Prostate gland (tissue), 2 donors: ENCODE measurements at places on chromosomes 11 and 22. TPM values are rescaled to one million over a fixed set of nuclear protein-coding genes. Genes with fewer than 3 reads are reported as not detected.

Gene TMA7B
- not detected for total RNA-seq

Gene FAM180B
- total RNA-seq: not detected

Gene IGHMBP2
- 17.3 TPM for total RNA-seq

Gene SLC35F2
- total RNA-seq: 21.6 TPM

Gene CSF2RB
- 3.2 TPM for total RNA-seq

Gene ABCC8
- 10.2 TPM for total RNA-seq

Gene FXYD2
- 0.87 TPM for total RNA-seq

DNA sequence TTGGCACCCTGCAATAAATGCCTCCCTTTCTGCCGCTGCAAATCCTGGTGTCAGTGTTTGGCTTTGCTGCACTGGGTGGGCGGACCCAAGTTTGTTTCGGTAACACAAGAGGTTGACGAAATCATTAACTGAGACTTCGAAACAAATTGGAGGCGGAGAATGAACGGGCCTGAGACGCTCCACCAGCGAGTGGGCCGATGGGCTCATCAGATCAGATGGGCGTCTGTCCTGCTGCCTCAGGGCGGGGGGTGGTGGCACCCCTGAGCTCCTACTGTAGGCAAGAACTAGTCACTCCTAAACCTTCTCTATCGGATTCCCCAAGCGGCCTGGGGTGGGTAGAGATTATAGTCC lies 918 bp upstream of the CAPN5 start:
- H3K4me1 ChIP-seq: peaks cover 3% of the 10 kb centered on the region
- H3K36me3 ChIP-seq: no peaks in the 10 kb centered on the region
- H3K27me3 ChIP-seq: no peaks in the 10 kb centered on the region
- H3K27ac ChIP-seq: peak overlapping the region; percentile 95
- peak overlapping the region; percentile 65 for H3K4me3 ChIP-seq
- peak; percentile 47 for DNase-seq

DNA sequence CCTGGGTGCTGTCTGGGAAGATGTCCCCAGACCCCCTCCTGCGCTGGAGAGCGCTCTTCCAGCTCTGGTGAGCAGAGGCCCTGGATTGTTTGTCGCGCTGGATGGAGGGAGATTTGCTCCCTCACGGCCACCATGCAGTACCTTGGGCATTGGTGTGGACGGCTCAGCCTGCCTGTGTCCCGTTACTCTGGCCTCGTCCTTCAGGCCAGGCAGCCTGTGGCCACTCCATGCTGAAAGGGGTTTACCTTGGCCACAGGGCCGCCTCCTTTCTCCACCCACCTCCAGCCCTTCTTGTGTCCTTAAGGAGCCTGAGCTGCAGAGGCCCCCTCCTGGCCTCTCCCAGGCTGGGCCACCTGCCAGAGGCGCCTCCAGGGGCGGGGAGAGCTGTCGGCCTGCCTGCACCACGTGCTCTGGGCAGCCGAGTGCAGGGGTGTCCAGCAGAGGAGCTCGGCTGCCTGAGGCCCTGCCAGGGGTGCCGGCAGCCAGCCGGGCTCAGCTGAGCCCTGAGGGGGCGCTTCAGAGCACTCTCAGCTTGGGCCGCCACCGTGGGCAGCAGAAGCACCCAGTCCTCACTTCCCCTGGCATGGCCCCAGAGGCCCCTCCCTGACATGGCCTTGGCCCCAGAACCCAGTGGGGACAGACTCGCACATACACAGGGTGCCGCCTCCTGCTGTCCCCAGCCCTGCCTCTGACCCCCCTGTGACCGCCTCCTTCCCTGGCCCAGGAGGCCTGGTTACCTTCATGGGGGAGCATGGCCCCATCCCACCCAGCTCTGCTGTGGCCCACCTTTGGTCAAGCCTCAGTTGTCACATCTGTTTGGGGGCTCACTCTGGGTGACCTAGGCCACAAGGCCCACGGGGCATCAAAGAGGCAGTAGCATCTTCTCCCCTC lies 3.4 kb downstream of the CCND1 start:
- H3K36me3 ChIP-seq: no peaks in the 10 kb centered on the region
- no peaks in the 10 kb centered on the region for H3K27me3 ChIP-seq
- peaks cover 30% of the 10 kb centered on the region for H3K4me1 ChIP-seq
- peak overlapping the region; percentile 91 for H3K27ac ChIP-seq
- H3K4me3 ChIP-seq: peak overlapping the region; percentile 99
- DNase-seq: peak; percentile 85

DNA sequence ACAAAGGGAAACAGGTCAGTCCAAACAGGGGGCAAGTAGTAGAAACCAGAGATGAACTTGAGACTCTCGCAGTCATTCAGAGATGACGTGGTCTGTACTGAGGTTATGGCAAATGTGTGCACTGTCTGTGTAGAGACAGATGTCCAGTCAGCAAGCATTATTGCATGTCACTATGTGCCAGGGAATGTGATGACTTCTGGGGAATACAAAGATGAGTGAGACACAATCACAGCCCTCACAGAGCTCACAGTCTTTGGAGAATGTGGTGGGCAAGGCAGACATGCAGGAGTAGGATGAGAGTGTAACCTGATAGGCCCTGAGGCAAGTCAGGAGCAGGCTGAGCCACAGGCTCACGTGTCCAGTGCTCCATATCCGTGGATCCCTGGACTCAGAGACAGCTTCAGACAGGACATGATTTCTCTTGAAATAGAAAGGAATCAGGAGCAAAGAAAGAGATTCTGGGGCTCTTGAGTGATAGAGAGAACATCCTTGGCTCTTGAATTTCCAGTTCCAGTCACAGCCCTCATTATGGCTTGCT lies 550.7 kb downstream of the ETS1 start:
- no peak for DNase-seq
- H3K36me3 ChIP-seq: no peaks in the 10 kb centered on the region
- no peaks in the 10 kb centered on the region for H3K4me1 ChIP-seq
- H3K27me3 ChIP-seq: no peaks in the 10 kb centered on the region
- no peak overlapping the region for H3K4me3 ChIP-seq

DNA sequence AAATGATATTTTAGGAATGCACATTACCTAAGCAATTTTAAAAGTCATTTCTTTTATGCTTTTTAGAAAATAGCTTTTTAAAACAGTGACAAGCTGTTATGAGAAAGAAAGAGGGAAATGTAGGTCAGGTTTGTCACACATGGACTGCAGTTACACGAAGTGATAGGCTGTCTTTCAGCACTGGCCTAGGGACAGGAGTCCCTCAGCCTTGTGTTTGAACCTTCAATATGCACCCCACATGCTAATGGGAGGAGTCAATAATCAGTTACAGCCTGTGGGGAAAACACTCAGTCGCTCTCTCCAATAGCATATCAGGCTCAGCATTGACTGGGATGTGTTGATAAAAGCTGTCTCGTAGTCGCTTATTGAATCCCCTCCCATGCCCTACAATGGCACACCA lies 45.8 kb downstream of the DNAJC24 start:
- H3K4me3 ChIP-seq: no peak overlapping the region
- no peaks in the 10 kb centered on the region for H3K27me3 ChIP-seq

DNA sequence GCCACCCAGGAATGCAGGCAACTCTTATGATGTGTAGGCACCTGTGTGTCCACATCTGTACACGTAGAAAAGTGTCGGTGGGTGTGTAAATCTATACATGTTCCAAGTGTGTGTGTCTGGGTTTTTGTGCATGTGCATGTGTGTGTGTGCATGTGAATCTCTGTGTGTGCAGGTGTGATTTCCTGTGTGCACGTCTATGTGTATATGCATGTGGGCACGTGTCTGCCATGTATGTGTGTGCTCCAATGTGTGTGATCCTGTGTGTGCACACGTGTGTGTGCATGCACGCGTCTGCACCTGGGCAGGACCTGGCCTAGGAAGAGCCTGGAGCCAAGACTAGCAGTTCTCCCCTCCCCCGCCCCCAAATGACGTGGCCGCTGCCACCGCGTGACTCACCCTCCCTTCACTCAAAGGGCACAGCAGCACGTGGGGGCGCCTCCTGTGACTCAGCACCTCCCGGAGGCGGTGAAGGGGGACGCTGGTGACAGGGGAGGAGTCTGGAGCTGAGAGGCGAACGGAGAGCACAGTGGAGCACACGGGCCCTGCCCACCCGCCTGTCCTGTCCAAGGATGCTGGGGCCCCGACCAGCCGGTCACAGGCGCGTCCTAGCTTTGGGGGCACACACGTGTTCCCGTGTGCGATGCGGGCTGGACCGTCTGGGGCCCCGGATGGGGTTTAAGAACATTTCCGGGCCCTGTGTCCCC lies 10.1 kb downstream of the PIM3 start:
- H3K36me3 ChIP-seq: no peaks in the 10 kb centered on the region
- peak overlapping the region; percentile 38 for H3K4me3 ChIP-seq
- DNase-seq: peak; percentile 94
- peaks cover 7% of the 10 kb centered on the region for H3K4me1 ChIP-seq

DNA sequence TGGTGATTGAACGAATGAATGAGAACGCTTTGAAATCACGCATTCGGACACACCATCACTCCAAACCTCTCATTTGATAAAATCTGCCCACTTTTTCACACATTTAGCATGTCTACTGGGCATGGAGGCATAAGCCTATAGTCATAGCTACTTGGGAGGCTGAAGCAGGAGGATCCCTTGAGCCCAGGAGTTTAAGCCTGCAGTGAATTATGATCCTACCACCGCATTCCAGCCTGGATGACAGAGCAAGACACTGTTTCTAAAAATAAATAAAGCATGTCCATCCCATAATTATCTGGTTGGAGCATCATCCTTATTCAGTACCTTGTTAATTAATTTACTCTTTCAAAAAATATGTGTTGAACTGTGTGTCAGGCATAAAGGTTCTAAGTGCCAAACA lies 3.3 kb upstream of the PICALM start:
- DNase-seq: no peak
- H3K27ac ChIP-seq: no peak overlapping the region
- no peaks in the 10 kb centered on the region for H3K4me1 ChIP-seq
- no peak overlapping the region for H3K4me3 ChIP-seq

DNA sequence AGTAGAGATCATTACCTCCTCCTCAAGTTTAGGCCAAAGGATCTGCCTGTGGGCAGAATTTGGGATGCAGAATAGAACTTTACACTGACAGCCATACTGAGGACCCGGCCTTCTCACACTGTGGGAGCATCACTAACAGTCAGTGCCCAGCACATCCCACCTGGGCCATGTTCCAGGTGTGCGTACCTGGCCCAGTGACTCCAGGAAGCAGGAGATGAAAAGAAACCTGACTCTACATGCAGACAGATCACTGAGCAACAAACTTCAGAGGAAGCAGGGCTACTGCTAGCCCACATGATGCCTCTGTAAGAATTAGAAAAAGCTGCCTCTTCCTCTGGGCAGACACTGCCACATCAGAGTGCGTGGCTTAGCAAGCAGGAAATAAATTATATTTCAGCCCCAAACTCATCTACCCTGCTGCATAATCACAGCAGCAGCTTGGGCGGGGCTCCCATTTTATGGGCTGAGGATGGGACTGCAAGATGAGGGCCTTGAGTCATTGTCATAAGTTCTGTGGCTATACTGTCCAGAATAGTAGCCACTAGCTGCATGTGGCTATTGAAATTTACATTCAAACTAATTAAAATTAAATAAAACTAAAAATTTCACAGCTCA lies 6.0 kb upstream of the LMO2 start:
- H3K4me1 ChIP-seq: no peaks in the 10 kb centered on the region
- peak; percentile 28 for DNase-seq
- peak overlapping the region; percentile 24 for H3K27ac ChIP-seq
- H3K4me3 ChIP-seq: no peak overlapping the region
- H3K27me3 ChIP-seq: no peaks in the 10 kb centered on the region
- H3K36me3 ChIP-seq: no peaks in the 10 kb centered on the region

DNA sequence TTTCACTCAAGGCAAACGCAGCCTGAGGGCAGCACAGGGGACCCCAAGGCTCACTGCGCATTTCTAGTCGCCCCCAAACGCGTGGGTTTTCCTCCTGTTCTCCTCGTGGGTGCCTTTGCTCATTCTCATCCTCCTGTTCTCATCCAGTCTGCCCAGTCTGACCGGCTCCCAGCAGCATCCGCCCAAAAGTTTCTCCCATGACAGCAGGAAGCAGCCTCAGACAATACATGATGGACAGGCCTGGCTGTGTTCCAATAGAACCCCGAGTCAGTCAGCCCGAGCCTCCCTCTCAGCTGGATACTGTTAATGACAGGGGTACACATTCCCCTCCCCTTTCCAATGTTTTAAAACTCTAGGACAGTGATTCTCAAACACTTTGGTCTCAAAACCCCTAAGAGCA lies 22.5 kb upstream of the KRTAP5-7 start:
- H3K4me3 ChIP-seq: no peak overlapping the region
- H3K27me3 ChIP-seq: no peaks in the 10 kb centered on the region
- no peak overlapping the region for H3K27ac ChIP-seq
- peaks cover 10% of the 10 kb centered on the region for H3K36me3 ChIP-seq
- DNase-seq: no peak

DNA sequence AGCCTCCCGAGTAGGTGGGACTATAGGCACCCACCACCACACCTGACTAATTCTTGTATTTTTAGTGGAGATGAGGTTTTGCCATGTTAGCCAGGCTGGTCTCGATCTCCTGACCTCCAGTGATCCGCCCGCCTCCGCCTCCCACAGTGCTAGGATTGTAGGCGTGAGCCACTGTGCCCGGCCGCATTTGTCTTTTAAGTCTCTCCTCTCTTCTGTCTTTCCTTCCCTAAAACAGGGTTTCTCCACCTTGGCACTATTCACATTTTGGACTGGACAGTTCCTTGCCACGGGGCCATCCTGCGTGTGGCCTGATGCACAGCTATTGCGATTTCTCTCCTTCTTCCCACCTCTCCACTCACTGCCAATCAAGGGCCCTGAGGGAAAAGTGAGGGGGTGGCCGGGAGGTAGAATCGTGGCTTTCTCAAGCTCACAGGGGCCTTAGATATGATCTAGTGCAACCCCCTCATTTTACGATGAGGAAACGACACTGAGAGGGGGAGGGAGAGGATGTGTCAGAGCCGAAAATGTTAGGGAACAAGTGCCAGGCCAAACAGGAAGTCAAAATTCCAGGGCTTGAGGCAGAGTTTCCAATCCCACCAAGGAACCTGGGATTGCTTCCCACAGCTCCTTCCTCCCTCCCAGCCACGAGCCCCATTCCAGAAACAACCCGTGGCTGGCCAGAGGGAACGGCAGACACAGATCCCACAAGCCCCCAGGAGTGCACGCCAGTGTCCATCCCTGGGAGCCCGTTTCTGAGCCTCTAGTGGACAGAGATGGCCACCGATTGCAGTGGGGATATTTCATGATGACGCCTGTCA lies 21.2 kb downstream of the SCGB1A1 start:
- H3K4me1 ChIP-seq: no peaks in the 10 kb centered on the region
- no peak for DNase-seq
- H3K27me3 ChIP-seq: no peaks in the 10 kb centered on the region
- H3K36me3 ChIP-seq: no peaks in the 10 kb centered on the region
